Hair follicular keratinocyte (primary cell): ENCODE measurements at places on chromosomes 4 and X. TPM values are rescaled to one million over a fixed set of nuclear protein-coding genes. Genes with fewer than 3 reads are reported as not detected.

CITED1 gene
- total RNA-seq, result not detected in 2 replicates

CCDC158 gene
- total RNA-seq, result 0.04 TPM in 1 of 2 replicates, not detected in the other

IBSP gene
- total RNA-seq, result not detected in 2 replicates

MAGEA2 gene
- not detected in 2 replicates for total RNA-seq

EFHC2 gene
- 0.46 and 0.55 TPM in 2 replicates for total RNA-seq

NIPAL1 gene
- total RNA-seq, result 9.4 and 13.7 TPM in 2 replicates

RLIM gene
- 20.4 and 27.9 TPM in 2 replicates for total RNA-seq

CXCL11 gene
- 0.15 and 1.2 TPM in 2 replicates for total RNA-seq

CENPVL2 gene
- not detected in 2 replicates for total RNA-seq

VCX gene
- 0.11 TPM in 1 of 2 replicates, not detected in the other for total RNA-seq

BTC gene
- 0.23 and 0.47 TPM in 2 replicates for total RNA-seq

ADGRG2 gene
- total RNA-seq, result under 0.01 TPM in 1 of 2 replicates, not detected in the other

FGF13 gene
- total RNA-seq, result not detected in 2 replicates

SMS gene
- 120 and 184 TPM in 2 replicates for total RNA-seq

RADX gene
- 2.8 and 3.0 TPM in 2 replicates for total RNA-seq

CFAP99 gene
- not detected in 2 replicates for total RNA-seq

FABP2 gene
- not detected in 2 replicates for total RNA-seq

WDR1 gene
- total RNA-seq, result 209 and 238 TPM in 2 replicates

PRDM8 gene
- 8.0 and 11.0 TPM in 2 replicates for total RNA-seq

TASL gene
- total RNA-seq, result not detected in 2 replicates

ARHGAP24 gene
- 2.1 and 2.3 TPM in 2 replicates for total RNA-seq

ARHGAP10 gene
- total RNA-seq, result 13.6 and 14.3 TPM in 2 replicates

CT45A8 gene
- total RNA-seq, result not detected in 2 replicates

CXCL3 gene
- total RNA-seq, result 42.0 and 156 TPM in 2 replicates

TMEM31 gene
- total RNA-seq, result not detected in 2 replicates

LRAT gene
- total RNA-seq, result 2.4 and 3.7 TPM in 2 replicates

ADRA2C gene
- total RNA-seq, result 0.70 TPM in 1 of 2 replicates, not detected in the other

HSFX3 gene
- not detected in 2 replicates for total RNA-seq

FANCB gene
- 2.3 and 4.4 TPM in 2 replicates for total RNA-seq
